Fibroblast of pulmonary artery (primary cell): ENCODE measurements at places on chromosomes 3 and 15.
A peak's percentile ranks its signal among the peaks of the same experiment; 100 is the strongest.

DNA sequence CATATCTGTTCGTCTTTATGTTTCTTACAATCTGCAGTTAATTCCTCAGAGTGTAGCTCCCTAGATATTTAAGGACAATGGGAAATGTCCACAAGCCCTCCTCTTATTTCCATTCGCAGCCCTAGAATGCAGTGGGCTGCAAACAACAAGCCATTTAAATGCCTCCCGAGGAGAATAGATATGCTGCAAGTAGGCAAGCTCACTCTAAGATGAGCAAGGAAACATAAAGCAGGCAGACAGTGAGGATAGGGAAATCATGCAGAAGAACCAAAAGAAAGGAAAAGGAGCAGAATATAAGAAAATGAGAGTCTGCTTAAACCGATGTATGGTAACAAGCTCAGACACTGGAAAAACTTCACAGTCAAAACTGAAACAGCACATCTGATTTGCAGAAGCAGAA, 561.9 kb downstream of the GBE1 start:
- DNase-seq = no peak

DNA sequence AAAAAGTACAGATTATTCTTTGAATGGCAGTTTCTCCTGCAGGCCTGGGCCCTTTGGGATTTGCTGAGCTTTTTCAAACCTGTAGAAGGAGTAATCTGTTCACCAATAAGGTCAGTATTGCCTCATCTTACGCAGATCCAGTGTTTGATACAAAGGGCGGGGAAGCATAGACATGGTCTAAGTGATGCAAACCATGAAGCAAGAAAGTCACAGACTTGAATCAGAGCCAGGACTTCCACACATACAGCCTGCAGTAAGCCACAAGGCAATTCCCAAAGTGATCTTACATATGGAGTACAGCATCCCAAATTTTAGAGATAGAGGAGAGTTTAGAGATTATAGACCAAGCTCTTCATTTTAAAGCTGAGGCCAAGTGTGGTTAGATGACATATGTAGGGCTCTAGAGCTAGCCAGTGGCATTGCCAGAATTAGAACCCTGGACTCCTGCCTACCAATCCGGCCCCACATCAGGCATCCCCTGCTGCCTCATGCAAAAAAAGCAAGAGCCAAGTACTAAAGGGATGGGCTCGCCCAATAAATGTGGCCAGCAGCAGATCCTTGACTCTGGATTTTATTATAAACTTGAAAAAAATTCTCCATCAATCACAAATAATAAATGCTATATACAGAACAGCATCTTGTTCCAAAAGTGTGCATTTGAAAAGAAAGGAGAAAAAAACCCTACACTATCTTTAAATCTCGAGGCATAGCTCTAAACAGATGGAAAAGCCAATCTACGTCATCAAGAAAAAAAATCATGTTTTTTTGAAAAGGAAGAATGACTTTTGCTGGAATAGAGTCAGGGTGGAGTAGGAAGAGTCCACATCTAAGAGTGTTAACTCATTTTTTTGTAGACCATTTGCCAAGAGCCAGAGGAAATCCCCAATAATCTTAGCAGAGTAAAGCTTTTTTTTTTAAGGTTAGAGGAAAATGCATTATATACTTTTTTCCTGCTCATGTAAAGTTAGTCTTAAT, 24.0 kb downstream of the ABI3BP start:
- peak; percentile 20 for DNase-seq

- peak; percentile 49 for DNase-seq
Measured at GRCh38 chr3:45554006-45554666, 40.4 kb upstream of the LIMD1 start.

DNA sequence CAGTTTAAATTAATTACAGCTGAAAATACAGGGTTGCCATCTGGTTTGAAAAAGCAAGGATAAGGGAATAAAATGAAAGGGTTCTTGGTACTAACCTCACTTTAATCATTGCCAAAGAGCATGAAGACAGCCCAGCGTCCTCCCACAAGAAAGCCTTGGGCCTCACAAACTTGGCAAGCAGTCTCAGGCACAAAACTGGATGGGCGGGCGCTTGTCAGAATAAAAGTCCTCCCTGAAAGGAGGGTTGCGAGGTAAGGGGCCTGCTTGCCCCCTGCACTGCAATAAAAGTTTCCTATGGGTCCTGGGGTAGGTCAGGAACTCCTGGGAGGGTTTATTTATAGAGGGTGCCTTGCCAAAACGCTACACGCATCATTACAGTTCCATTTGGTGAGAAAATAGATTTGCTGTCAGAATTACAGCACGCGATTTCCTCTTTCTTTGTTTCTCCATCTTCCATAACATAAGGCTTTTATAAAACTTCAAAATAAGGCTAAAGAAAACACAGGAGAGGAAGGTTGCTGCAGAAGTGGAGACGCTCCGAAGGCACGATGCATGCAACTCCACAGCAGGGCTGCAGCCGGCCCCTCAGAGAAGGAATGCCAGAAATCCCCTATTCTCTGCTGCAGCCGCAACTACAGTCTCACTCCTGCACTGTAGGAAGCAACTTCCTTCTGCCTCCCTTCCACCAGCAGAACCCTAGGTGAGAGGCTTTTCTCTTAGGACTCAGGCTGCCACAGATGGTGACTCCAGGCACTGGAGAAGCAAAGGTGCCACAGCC, 61.3 kb downstream of the VGLL4 start:
- DNase-seq = peak; percentile 92

GRCh38 chr3:126620738-126621137, 34.2 kb downstream of the TXNRD3 start:
- peak; percentile 57 for DNase-seq

GRCh38 chr15:65110676-65111292, 4.2 kb downstream of the UBAP1L start:
- peak; percentile 83 for DNase-seq

- no peak for DNase-seq
Measured at GRCh38 chr3:4708230-4708629, 215.1 kb downstream of the ITPR1 start.
